Activated naive CD4-positive, alpha-beta T cell treated with anti-CD3 and anti-CD28 coated beads, Interleukin-2, amount 10 ng/mL, durations not matched to agents 7 days and 5 days (primary cell): ENCODE measurements at places on chromosomes 3 and 15.

GRCh38 chr3:184716622-184717398 is 4.9 kb upstream of the MAGEF1 start:
- peaks cover 45% of the 10 kb centered on the region for H3K27me3 ChIP-seq
- H3K4me3 ChIP-seq: no peak overlapping the region
- H3K27ac ChIP-seq: no peak overlapping the region
- no peaks in the 10 kb centered on the region for H3K36me3 ChIP-seq
- peaks cover 10% of the 10 kb centered on the region for H3K4me1 ChIP-seq

GRCh38 chr3:175484666-175485065 is 625.5 kb downstream of the NAALADL2 start:
- no peaks in the 10 kb centered on the region for H3K27me3 ChIP-seq
- H3K27ac ChIP-seq: no peak overlapping the region
- no peaks in the 10 kb centered on the region for H3K4me1 ChIP-seq

DNA sequence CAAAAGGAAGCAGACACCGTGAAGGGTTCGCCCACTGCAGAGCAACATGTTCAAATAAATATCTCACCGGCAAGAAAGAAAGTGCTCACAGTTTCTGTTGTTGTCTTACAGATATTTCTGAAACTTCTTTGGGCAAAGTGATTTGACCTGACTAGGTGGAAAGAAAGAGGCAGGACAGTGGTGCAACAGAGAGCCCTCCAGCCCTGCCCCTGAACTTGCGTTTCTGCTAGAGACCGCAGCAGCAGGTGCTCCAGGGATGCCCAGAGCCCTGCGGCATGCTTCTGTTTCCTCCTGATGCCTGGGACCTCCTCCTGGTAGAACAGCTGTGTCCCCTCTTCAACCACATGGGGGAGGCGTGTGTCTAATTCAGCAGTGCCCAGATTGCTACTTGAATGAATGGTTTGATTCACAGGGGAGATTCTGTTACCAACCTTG is 123.4 kb downstream of the ATP10A start:
- H3K4me1 ChIP-seq: peaks cover 21% of the 10 kb centered on the region
- no peak overlapping the region for H3K4me3 ChIP-seq
- peaks cover 9% of the 10 kb centered on the region for H3K36me3 ChIP-seq
- DNase-seq: peak; percentile 64
- H3K27me3 ChIP-seq: no peaks in the 10 kb centered on the region

DNA sequence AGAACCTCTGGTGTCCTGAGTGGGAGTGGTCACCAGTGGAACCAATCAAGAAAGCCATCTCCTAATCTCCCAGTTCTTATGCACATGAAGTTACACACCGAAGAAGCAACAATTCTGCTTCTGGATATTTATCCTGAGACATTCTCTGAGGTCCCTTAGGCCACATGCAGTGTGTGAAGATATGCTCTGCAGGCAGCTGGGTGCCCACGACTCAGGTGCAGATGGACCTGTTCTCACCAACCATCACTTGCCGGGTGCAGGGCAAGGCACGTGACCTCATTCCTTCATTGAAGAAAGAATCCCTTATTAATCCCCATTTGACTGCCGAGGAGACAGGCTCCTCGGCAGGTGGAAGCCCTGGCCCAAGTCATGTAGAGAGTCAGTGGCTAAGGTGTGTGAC is 79.8 kb downstream of the WNT7A start:
- no peaks in the 10 kb centered on the region for H3K36me3 ChIP-seq
- H3K27me3 ChIP-seq: peaks cover 11% of the 10 kb centered on the region
- no peak for DNase-seq
- no peak overlapping the region for H3K27ac ChIP-seq
- no peak overlapping the region for H3K4me3 ChIP-seq

DNA sequence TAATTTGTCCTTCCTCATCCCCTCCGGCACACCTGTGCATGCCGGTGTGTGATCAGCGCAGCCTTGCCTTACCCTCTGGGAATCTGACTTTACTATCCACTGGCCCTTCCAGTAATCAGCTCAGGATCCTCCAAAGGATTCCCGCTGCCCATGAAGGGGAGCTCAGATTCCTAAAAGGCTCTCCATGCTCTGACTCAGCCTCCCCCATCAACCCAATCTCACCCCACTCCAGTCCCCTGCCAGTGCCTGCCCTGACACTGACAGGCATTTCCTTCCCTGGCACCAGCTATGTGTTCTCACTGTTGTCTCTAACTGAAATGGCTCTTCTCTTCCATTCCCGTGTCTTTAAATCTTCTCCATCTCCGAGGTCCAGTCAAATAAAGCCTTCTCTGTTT is 7.3 kb upstream of the BCL2A1 start:
- peaks cover 19% of the 10 kb centered on the region for H3K4me1 ChIP-seq
- H3K36me3 ChIP-seq: no peaks in the 10 kb centered on the region
- H3K27ac ChIP-seq: peak overlapping the region; percentile 6
- DNase-seq: no peak
- no peak overlapping the region for H3K4me3 ChIP-seq
- H3K27me3 ChIP-seq: no peaks in the 10 kb centered on the region

DNA sequence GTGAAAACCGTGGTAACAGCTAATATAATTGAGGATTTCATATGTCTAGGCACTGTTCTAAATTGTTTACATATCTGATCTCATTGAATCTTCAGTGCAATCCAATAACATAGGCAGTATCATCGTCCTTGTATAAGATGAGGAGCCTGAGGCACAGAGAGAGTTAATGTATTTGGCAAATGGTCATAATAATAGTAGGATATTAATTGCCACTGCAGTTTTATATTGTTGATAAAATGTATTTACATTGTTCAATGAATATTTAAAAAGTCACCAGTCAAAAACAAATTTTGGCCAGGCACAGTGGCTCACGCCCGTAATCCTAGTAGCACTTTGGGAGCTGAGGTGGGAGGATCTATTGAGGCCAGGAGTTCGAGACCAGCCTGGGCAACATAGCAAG is 88.5 kb downstream of the EEFSEC start:
- H3K36me3 ChIP-seq: peaks cover 5% of the 10 kb centered on the region
- no peak for DNase-seq
- H3K4me1 ChIP-seq: peaks cover 12% of the 10 kb centered on the region

- H3K27ac ChIP-seq: no peak overlapping the region
- no peaks in the 10 kb centered on the region for H3K4me1 ChIP-seq
- peaks cover 12% of the 10 kb centered on the region for H3K27me3 ChIP-seq
Observed at GRCh38 chr15:70643783-70644125, 119.6 kb downstream of the UACA start.

GRCh38 chr15:26028086-26028740 is 165.1 kb upstream of the ATP10A start:
- H3K27me3 ChIP-seq: no peaks in the 10 kb centered on the region
- H3K36me3 ChIP-seq: no peaks in the 10 kb centered on the region

DNA sequence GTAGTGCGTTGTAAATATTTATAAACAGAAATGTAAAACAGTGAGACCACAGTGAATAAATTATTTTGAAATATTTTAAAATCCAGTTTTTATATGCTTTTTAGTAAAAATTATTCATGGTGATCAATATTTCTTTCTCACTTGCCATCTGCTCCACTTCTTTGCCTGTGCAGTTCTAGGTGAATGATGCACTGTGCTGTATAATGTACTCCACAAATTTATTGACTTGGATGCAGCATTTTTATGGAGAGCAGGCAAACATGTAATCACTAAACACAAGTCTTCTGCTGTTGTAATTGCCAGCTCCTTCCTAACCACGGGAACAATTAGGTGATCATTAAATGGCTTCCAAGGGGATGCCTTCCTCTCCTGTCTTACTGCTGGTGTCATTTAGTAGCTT is 395.9 kb downstream of the PTPRG start:
- no peak overlapping the region for H3K27ac ChIP-seq
- no peaks in the 10 kb centered on the region for H3K27me3 ChIP-seq
- no peaks in the 10 kb centered on the region for H3K4me1 ChIP-seq
- H3K4me3 ChIP-seq: no peak overlapping the region

DNA sequence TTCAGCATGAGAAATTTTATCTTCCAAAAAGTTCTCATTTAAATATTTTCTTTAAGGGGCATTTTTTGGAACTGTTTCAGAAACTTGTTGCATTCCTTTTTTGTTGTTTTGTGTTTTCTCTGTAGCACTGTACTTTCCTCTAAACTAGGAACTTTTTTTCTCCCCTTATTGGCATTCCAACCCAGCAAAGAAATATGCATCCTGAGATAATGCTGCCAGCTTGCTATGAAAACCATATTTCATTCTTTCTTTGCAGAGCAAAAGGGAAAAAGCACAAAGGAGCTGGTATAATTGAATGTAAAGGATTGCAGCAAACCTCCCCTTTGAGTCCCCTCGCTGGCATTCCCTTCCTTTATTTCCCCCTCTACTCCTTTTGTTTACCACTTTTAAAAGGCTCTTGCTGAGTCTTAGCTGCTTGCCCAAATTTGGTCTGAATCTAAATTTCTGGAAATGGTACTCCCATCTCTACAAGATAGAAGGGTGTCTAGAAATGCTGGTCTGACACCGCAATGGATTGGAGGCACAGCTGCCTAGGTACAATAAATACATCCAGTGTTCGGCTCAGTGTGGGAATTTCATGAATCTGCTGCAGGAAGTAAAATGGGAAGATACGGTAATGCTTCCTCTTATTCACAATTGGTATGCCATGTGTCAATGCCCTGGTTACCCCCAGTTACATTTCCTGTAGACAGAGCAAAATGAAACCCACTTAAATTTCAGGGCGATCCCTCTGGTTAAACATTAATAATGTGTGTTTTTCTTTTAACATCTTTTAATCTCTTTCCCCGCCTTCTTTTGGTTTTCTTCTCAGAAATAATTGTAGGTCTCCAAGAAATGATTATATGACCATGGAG is 156.6 kb downstream of the MEIS2 start:
- DNase-seq: no peak
- no peaks in the 10 kb centered on the region for H3K36me3 ChIP-seq
- H3K27me3 ChIP-seq: no peaks in the 10 kb centered on the region
- no peaks in the 10 kb centered on the region for H3K4me1 ChIP-seq
- H3K27ac ChIP-seq: no peak overlapping the region

DNA sequence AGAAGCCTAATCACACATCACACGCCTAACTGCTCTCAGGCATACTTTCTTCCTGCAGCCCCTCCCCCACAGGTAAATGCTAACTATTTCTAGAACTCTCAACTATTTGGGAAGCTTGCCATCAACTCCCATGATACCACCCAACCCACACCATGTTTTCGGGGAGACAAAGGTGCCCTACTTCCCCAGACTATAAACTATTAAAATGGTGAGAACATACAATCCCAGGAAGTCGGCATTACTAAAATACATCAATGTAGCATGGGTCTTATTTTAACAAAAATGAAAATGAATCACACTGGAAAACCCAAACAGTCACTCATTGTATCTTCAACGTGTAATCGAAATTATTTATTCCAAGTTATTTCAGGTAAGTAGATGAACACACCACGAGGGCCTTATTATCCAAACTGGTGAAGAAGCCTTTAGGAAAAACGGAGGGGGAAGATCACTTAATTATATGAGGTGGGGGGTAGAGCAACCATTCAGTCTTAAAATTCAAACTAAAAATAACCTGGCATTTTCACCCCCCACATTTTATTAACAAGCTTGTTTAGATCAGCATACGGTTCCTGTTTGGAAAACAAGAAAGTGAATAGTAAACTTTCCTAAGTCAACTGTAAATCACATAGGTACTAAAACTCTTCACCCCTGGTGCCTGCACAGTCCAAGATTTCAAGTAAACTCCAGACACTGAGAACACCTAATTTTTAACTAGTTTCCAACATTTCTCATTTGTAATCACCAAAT is 1.9 kb downstream of the TBL1XR1 start:
- peaks cover 33% of the 10 kb centered on the region for H3K36me3 ChIP-seq
- H3K27me3 ChIP-seq: no peaks in the 10 kb centered on the region
- DNase-seq: peak; percentile 30

GRCh38 chr3:108724101-108724500 is 33.1 kb downstream of the RETNLB start:
- no peaks in the 10 kb centered on the region for H3K36me3 ChIP-seq
- no peak overlapping the region for H3K4me3 ChIP-seq
- no peak overlapping the region for H3K27ac ChIP-seq

DNA sequence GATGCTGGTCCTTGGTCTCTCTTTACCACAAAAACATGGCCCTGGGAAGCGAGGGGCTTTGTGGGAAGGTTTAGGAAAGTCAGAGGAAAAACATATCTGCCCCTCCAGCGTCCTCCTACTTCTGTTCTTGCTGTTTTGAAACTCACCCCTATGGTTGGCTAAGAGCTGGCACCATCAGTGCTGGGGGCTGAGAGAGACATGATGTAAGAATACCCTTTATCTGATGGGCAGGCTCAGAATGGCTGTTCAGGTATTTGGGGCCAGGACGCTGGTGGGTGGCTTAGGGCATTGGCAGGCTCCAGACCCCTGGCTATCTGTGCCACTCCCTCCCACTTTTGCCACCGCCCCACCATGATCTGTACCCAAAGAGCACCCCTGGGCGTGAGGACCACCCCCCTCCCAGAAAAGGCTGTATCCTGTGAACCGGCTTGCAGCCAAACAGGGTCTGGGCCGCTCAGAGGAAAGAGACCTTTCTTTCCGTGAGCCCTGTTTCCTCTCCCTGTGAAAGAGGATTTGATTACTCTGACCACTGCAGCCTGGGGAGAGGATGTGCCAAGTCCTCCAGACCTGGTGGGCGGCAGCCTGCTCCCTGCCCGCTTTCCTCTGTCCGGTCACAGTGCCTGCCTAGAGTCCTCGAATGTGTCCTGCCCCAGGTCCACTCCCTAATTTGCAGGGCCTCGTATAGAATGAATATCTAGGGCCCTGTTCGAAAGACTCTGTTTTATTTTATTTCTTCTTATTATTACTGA is 61.3 kb upstream of the SLC6A6 start:
- no peaks in the 10 kb centered on the region for H3K36me3 ChIP-seq
- no peak for DNase-seq
- peaks cover 13% of the 10 kb centered on the region for H3K27me3 ChIP-seq
- H3K27ac ChIP-seq: no peak overlapping the region
- H3K4me1 ChIP-seq: no peaks in the 10 kb centered on the region

- peaks cover 5% of the 10 kb centered on the region for H3K27me3 ChIP-seq
- no peak for DNase-seq
- H3K27ac ChIP-seq: no peak overlapping the region
- H3K36me3 ChIP-seq: no peaks in the 10 kb centered on the region
Observed at GRCh38 chr3:120831066-120831465, 76.9 kb upstream of the STXBP5L start.

DNA sequence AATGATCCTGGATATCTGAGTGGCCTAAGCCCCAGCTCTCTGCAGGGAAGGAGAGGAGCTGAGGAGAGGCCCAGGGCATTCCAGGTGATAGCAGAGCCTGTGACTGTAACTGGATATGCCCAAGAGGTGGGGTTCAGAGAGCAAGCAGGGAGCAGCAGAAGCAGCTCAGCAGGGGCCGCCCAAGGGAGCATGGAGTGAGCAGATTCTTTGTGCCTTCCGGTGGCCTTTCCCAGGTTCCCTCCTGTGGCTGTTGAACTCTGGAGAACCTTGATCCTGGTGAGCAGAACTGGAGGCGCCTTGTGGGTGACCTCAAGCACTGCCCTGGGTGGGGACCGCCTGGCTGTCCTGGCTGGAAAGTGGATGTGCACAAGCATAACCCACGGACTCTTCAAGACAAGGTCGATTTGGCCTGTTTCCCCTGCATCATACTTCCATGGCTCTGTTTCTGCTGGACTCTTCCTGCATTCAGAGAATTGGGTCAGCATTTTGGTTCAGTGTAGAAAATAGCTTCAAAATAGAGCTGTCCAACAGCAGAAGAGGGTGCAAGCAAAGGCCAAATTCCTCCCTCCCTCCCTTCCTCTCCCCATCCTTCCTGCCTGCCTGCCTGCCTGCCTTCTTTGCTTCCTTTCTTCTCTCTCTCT is 76.1 kb downstream of the ARNT2 start:
- no peak overlapping the region for H3K4me3 ChIP-seq
- no peaks in the 10 kb centered on the region for H3K4me1 ChIP-seq
- DNase-seq: no peak
- no peak overlapping the region for H3K27ac ChIP-seq
- peaks cover 5% of the 10 kb centered on the region for H3K27me3 ChIP-seq
